ENCODE measurements at places on chromosomes 7 and 10.

GRCh38 chr10:3838460-3839437, 53.7 kb upstream of the KLF6 start:
- no peak for DNase-seq

GRCh38 chr10:31010062-31010461, 21.6 kb downstream of the ZNF438 start:
- no peak for DNase-seq

DNA sequence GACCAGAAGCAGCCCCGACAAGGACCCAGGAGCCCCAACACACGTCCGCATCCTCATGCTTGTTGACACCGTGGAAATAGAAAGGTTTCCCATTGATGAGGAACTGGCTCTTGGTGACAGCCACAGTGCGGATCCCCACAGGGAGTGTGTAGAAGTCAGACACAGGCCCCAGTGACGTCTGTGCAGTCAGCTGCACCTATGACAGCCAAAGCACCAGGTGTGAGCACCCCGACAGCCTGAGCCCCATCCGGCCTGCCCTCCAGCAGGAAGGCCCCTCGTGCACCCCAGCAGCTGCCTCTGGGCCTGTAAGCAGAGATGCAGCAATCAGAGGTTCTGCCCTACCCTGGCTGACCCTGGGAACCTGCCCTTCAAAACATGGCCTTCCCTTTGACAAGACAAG, 7.1 kb downstream of the GUSB start:
- DNase-seq = no peak

GRCh38 chr7:144105211-144105610, 4.2 kb upstream of the OR2A2 start:
- no peak for DNase-seq

GRCh38 chr7:1538544-1539180, 8.2 kb downstream of the MAFK start:
- no peak for DNase-seq

- peak; percentile 80 for DNase-seq
Observed at GRCh38 chr10:102230264-102230860, 4.3 kb downstream of the ELOVL3 start.

DNA sequence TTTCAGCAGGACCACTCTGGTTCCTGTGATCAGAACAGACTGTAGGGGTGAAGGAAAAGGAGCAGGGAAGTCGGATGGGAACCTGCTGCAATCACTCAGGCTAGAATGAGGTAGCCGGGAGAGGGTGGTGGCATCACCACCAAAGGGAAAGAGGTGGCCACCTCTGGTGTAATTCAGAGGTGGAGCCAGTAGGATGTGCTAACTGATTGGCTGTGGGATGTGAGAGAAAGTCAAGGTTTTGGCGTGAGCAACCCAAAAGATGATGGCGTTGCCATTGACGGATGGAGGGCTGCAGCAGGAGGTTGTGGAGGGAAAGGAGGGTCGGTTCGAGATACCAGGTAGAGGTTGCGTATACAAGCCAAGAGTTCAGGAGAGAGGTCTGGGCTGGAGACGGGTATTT, 7.4 kb upstream of the VSIR start:
- no peak for DNase-seq

GRCh38 chr7:84462259-84462658, 267.7 kb upstream of the SEMA3A start:
- no peak for DNase-seq

- no peak for DNase-seq
Observed at GRCh38 chr10:6101181-6101580, 12.3 kb downstream of the RBM17 start.

GRCh38 chr7:146728141-146728540, 611.5 kb downstream of the CNTNAP2 start:
- no peak for DNase-seq

- no peak for DNase-seq
Observed at GRCh38 chr7:96174812-96175211, 147.1 kb downstream of the SLC25A13 start.

DNA sequence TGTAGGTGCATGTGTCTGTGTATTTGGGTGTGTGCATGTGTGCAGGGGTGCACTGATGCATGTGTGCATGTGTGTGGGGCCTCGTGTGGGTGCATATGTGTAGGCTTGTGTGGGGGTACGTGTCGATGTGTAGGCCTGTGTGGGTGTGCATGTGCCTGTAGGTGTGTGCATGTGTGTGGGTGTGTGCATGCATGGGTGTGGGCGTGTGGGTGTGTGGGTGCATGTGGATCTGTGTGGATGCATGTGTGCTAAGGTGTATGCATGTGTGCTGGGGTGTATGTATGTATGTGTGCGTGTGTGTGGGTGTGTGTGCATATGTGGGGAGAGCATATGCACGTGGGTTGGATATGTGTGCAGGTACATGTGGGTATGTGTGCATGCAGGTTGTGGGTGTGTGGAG, 73.2 kb downstream of the NKX6-2 start:
- no peak for DNase-seq

- DNase-seq = no peak
Observed at GRCh38 chr7:30814700-30815387, 43.6 kb downstream of the MINDY4 start.

DNA sequence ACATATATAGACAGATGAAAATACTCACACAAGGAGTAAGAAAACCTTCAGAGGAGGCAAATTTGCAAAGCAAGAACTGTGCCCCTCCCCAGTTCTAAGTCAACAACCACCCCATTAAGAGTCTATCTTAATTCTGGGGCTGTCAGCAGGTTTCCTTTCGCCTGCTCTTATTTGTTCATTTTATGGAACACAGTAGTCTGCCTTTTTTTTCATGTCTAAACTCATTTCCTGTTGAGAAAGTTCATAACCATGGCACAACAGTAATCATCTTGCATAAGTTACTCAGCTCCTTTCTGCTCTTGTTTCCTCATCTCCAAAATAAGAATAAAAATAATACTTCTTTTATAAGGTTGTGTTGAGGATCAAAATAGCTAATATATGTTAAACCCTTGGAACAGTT, 25.8 kb upstream of the AMPH start:
- DNase-seq = peak; percentile 53

DNA sequence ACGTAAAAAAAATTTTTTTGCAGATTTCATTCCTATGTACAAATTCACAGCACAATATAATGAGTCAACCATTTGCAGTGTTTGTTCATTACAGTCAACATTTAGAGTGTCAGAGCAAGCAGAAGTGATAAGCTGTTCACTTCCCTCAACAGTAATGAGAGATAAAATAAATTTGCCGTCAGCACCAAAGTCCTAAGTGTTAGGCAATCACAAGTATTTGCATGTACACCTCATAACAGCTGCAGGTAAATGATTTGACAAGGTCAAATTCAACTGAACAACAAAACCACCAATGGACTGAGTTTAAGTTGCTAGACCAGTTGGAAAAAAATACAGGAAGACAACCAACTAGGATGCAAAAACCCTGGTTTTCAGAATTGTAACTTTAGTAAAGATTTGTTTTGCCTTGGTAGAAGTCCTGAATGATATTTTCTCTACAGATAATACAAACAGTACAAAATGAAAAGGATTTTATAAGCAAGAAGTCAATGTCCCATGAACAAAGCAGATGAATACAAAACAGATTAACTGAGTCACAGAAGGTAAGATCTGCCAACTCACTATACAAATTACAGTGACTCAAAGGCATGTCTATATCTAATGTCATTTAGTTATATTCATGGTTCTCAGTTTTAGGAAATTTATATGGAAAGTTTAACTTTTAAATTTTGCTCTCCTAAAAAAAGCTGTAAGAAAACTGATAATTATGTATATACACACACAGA, 10.4 kb downstream of the RAPGEF5 start:
- no peak for DNase-seq

- no peak for DNase-seq
Observed at GRCh38 chr7:22586101-22586785, 86.3 kb upstream of the STEAP1B start.

GRCh38 chr7:26180792-26181198, 19.8 kb downstream of the HNRNPA2B1 start:
- DNase-seq = peak; percentile 50

DNA sequence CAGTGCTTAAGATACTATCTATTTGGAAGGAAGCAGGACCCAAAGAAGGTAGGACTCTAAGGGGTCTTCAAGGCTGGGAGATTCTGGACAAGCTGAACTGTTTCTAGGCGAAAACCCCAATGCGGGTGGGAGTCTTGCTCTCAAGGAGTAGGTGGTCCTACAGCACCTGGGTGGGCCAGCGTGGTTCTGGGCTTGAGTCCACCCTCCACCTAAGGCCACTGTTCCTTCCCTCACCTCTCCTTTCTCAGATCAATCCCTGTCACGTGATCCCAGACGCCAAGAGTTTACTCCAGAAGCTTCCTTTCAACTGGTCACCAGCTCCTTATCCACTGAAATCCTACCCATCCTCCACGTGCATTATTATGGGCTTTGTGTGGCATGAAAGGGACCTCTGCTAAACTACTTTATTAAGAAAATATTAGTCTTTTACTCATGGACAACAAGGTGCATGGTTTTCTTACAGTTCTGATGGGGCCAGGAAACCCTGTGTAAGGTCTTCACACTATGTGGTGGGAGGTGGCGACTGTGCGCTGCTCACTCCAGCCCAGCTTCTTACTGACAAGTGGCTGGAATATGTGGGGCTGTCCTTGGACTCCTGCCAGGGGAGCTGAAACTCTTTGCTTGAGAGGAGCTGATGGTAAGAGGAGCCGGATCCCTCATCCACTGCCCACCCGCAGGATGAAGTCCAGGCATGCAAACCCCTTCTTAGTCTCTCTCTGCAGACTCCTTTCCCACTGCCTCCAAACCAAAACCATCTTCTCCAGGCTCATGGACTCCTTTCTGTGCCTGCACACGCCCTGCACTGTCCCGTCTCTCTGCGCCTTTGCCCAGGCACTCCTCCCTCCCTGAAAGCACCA, 1.6 kb downstream of the ZNF746 start:
- peak; percentile 28 for DNase-seq

- DNase-seq = no peak
Observed at GRCh38 chr7:89602984-89603383, 551.3 kb upstream of the STEAP1 start.

- DNase-seq = no peak
Observed at GRCh38 chr10:97087296-97087695, 98.5 kb downstream of the SLIT1 start.

- DNase-seq = no peak
Observed at GRCh38 chr7:120864141-120864900, 6.4 kb upstream of the TSPAN12 start.

- DNase-seq = no peak
Observed at GRCh38 chr10:44335330-44336021, 49.4 kb downstream of the CXCL12 start.

DNA sequence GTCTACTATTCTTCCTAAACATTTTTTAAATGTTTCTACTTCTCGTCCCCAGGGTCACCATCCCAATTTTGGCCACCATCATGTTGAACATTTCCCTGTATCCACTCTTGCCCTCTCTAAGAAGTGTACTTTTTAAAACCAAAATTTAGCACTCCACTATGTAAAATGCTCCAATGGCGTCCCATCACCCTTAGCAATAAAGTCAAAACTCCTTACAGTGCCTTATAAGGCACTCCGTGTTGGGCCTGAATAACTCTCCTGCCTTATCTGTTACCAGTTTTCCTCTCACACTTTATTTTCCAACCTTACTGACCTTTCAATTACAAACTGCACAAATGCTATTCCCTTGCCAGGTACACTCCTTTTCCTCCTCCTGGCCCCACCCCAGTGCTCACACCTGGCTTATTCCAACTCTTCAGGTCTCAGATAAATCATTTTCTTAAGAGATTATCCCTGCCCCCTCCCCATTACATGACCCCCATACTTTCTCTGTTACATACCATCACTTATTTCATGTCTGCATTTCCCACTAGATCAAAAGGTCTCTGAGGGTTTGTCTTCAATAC, 1.3 kb downstream of the TMEM168 start:
- DNase-seq = no peak

GRCh38 chr7:18125476-18125875, 97.8 kb upstream of the PRPS1L1 start:
- no peak for DNase-seq

- DNase-seq = no peak
Observed at GRCh38 chr7:107813524-107813923, 10.5 kb upstream of the SLC26A3 start.

- peak; percentile 32 for DNase-seq
Observed at GRCh38 chr7:2575046-2575732, 16.4 kb downstream of the IQCE start.

DNA sequence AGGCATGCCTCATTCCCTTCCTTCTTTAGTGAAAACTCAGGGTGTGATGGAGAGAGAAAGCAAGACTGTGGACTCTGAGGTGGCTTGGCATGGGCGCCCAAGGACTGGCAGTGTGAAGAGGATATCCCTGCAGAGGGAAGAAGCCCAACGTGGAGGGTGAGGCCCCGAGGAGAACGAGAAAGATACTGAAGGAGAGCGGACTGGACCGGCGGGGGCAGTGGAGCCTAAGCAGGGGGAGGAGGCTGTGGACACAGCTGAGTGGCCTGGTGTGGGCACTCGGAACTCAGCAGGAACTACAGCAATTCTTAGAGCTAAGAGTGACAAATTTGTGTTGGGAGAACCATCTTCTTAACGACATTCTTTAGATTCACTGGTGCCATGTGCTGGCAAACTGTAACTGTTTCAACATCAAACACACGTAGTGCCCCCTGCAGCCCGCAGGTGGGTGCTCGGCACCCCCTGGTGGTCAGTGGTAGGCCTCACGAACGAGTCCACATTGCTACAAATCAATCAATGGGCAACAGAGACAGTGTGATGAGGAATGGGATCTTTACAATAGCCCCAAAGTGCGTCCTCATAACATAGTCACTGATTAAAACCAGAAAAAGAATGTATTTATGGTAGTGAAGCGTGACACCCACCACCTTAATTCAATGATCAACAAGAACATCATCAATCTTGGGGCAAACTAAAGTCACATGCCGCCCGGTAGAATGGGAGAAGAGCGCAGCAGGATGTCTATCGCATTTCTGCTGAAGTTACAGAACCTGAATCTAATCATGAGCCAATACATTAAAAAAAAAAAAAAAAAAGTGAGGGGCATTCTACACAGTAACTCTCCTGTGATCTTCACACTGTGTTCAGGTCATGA, 2.0 kb upstream of the SFTPA1 start:
- peak; percentile 64 for DNase-seq

DNA sequence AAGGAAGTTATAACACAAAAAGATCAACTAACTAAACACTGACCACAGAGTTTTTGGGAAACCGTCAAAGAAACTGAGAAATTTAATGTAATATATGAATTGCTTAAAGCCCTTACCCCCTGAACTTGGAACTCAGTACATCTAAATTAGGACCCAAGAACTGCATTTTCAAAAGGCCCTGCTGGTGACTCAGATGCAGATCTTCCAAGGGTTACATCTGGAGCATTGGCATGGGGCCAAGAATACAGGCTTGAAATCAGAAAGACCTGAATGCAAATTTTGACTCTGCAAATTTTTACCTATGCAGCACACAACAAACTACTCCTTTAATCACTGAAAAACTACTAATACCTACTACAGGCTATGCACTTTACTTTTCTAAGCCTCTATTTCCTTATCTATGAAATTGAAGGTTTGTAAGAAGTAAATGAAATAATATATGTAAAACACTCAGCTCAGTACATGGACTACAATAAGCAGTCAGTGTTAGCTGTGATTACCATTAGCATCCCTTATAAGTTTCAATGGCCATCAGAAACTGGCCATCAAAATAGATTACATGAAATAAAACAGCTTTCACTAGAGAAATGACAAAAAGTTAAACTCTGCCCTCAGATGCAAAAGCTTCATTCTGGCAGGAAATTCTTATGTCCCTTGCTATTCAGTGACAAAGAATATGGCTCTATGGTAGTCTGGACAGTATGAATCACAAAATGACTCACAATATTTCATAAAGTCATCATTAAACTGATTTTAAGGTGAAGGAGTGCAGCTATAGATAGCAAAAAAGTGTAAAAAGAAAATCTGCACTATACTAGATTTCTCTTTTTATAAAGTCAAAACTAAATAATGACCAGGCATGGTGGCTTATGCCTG, 43.6 kb downstream of the NSUN6 start:
- DNase-seq = no peak
